ENCODE measurements at places on chromosomes 12 and 14.

- DNase-seq = no peak
- H3K4me3 ChIP-seq = no peak overlapping the region
- H3K27me3 ChIP-seq = no peaks in the 10 kb centered on the region
These were observed 254.3 kb downstream of the MSRB3 start for GRCh38 chr12:65532764-65533163.

DNA sequence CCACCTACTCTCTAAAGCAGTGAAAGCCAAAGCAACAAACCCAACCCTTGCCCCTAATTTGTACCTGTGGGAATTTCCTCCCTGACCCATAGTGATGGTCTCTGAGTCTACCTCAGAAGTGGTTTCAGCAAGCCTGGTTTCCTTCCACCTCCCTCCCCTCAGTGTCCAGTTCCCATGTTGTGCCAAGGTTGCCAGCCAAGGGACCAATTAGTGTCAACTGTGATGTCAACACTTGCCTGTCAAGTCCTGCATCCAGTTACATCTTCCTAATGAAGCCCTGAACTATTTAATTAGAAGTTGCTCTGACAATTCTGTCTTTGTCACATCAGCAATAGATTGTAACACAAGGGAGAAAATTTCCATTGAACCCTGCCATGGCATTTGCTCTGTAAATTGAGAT, 194.4 kb upstream of the CCDC196 start:
- no peaks in the 10 kb centered on the region for H3K36me3 ChIP-seq
- H3K4me1 ChIP-seq = no peaks in the 10 kb centered on the region
- DNase-seq = no peak
- H3K27me3 ChIP-seq = no peaks in the 10 kb centered on the region

GRCh38 chr12:113134071-113134470, 1.5 kb downstream of the RASAL1 start:
- DNase-seq = no peak
- peaks cover 11% of the 10 kb centered on the region for H3K4me1 ChIP-seq
- H3K27me3 ChIP-seq = peaks cover 25% of the 10 kb centered on the region
- no peak overlapping the region for H3K4me3 ChIP-seq

DNA sequence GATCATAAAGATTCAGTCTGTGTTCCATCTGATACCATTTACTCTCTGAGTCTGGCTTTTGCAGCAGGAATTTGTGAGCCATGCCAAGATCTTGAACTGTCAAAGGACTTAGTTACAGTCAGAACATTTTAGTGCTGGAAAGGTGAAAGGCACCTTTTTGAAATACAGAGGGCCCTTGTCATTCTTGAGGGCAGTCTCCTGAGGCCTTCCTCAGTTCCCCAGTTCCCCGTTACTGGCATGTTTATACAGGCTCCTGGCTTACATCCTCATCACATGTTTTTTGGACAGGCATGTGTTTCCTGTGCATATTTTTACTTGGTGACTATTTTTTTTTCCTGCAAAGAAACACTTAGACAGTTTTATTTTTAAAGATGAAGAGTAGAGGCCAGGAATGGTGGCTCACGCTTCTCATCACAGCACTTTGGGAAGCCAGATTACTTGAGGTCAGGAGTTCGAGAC, 21.0 kb downstream of the CFAP54 start:
- DNase-seq = no peak
- H3K4me1 ChIP-seq = no peaks in the 10 kb centered on the region
- H3K36me3 ChIP-seq = no peaks in the 10 kb centered on the region
- H3K27ac ChIP-seq = no peak overlapping the region
- H3K27me3 ChIP-seq = no peaks in the 10 kb centered on the region

- no peaks in the 10 kb centered on the region for H3K4me1 ChIP-seq
- H3K27ac ChIP-seq = no peak overlapping the region
- H3K4me3 ChIP-seq = no peak overlapping the region
- DNase-seq = no peak
- no peaks in the 10 kb centered on the region for H3K27me3 ChIP-seq
- peaks cover 88% of the 10 kb centered on the region for H3K36me3 ChIP-seq
These were observed 51.1 kb downstream of the TRAFD1 start for GRCh38 chr12:112176321-112177010.

DNA sequence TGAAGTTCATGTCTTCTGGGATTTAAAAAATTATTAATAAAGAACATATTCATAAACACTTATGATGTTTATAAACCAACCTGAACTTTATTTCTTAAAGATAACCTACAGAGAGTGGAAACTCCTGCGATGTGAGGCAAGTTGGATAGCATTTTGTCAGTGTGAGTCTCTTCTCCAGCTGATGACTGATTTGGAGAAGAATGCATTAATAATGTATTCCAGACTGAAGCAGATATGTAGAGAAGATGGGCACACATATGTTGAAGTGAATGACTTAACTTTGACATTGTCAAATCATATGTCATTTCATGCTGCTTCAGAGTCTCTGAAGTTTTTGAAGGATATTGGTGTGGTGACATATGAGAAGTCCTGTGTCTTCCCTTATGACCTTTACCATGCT, 7.3 kb downstream of the HELB start:
- peaks cover 17% of the 10 kb centered on the region for H3K36me3 ChIP-seq
- no peak overlapping the region for H3K4me3 ChIP-seq
- DNase-seq = no peak
- no peak overlapping the region for H3K27ac ChIP-seq
- no peaks in the 10 kb centered on the region for H3K27me3 ChIP-seq

DNA sequence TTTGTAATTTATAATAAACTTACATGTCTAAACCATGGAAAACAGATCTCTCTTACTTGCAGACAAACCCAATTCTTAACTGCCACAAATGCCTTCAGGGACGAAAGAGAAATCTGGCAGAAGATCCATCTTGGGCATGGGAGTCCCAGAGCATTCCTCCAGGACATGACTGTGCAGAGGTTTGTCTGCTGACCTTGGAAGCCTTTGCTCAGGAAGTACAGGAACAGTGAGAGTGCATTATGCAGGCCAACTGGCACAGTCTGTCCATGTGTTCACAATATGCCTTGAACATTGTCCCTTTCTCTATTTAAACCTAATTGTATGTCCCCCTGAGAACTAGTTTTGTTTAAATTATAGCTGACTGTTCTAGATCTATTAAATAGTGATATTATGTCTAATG, 467.1 kb downstream of the ATP23 start:
- H3K36me3 ChIP-seq = no peaks in the 10 kb centered on the region
- no peak for DNase-seq
- H3K27ac ChIP-seq = no peak overlapping the region
- no peak overlapping the region for H3K4me3 ChIP-seq

- H3K36me3 ChIP-seq = peaks cover 34% of the 10 kb centered on the region
- DNase-seq = no peak
- no peaks in the 10 kb centered on the region for H3K27me3 ChIP-seq
- H3K4me3 ChIP-seq = no peak overlapping the region
- H3K27ac ChIP-seq = no peak overlapping the region
These were observed 32.0 kb upstream of the PRPF39 start for GRCh38 chr14:45051896-45052295.

GRCh38 chr14:65486863-65487262, 74.3 kb downstream of the FUT8 start:
- no peaks in the 10 kb centered on the region for H3K36me3 ChIP-seq
- no peak overlapping the region for H3K27ac ChIP-seq

GRCh38 chr12:109776624-109777023, 56.6 kb downstream of the TRPV4 start:
- no peak overlapping the region for H3K27ac ChIP-seq
- DNase-seq = no peak
- H3K36me3 ChIP-seq = no peaks in the 10 kb centered on the region
- no peaks in the 10 kb centered on the region for H3K27me3 ChIP-seq
- no peaks in the 10 kb centered on the region for H3K4me1 ChIP-seq

GRCh38 chr12:132528564-132529106, 38.7 kb downstream of the FBRSL1 start:
- DNase-seq = no peak
- H3K27me3 ChIP-seq = no peaks in the 10 kb centered on the region
- no peaks in the 10 kb centered on the region for H3K4me1 ChIP-seq
- peaks cover 12% of the 10 kb centered on the region for H3K36me3 ChIP-seq
- no peak overlapping the region for H3K4me3 ChIP-seq
- H3K27ac ChIP-seq = no peak overlapping the region

DNA sequence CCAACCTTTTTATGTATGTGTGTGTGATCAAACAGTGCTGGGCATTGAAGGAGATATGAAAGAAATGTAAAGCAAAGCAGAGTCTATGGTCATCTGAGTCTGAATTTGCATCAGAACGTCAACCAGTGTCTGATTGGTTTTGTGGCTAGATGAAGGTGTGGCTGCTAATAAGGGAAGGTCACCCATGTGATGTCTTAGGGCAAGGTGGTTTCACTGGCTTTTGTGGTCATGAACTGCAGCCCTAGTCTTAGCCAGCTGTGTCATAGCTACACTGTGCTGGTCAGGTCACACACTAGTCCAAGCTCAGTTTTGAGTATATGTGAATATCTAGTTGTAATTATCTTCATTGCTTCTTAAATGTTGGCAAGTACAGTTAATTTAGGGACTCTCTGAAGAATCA, 105.8 kb downstream of the TGFB3 start:
- no peak for DNase-seq
- H3K36me3 ChIP-seq = no peaks in the 10 kb centered on the region
- H3K27me3 ChIP-seq = no peaks in the 10 kb centered on the region
- no peaks in the 10 kb centered on the region for H3K4me1 ChIP-seq
- no peak overlapping the region for H3K4me3 ChIP-seq

DNA sequence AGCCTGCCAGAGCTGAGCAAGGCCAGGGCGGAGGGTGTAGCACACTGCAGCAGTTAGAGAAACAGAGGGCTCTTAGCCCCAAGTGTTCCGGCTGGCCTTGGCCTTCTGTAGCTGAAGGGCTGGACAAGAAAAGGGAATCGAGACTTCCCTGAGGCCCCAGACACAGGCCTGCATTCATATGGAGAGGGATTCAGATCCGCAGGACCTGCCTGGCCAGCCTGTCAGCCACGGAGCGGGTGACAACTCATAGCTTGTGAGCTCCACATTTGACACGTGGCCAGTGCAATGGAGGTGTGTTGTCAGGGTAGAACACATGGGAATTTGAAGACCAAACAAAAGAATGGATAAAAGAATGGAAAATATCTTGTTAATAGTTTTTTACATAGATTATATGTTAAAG, 182.2 kb upstream of the GSC start:
- H3K4me3 ChIP-seq = no peak overlapping the region
- H3K27ac ChIP-seq = no peak overlapping the region
- H3K4me1 ChIP-seq = no peaks in the 10 kb centered on the region
- H3K36me3 ChIP-seq = no peaks in the 10 kb centered on the region
- no peaks in the 10 kb centered on the region for H3K27me3 ChIP-seq

DNA sequence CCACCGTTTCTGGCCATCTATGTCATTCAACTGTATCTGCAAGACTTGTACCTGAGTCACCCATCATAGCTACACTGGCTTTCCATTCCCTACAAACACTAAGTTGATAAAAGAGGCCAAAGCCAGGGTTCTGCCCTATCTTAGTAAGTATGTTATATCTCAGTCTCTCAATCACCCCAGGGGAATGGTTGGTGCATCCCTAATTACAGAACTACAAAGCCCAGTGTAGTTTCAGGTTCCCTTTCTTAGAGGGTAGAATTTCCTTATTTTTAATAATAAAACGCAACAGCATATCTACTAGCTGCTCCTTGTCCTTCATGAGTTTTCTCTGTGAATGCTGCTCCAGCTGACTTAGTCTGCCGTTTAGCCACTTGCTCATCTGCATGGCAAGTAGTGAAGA, 57.6 kb downstream of the ST8SIA1 start:
- H3K27ac ChIP-seq = no peak overlapping the region
- H3K4me1 ChIP-seq = no peaks in the 10 kb centered on the region
- peak; percentile 14 for DNase-seq
- H3K36me3 ChIP-seq = no peaks in the 10 kb centered on the region
- H3K27me3 ChIP-seq = peaks cover 7% of the 10 kb centered on the region

- no peaks in the 10 kb centered on the region for H3K36me3 ChIP-seq
- peaks cover 76% of the 10 kb centered on the region for H3K27me3 ChIP-seq
- H3K4me3 ChIP-seq = no peak overlapping the region
- no peak for DNase-seq
- H3K4me1 ChIP-seq = peaks cover 11% of the 10 kb centered on the region
These were observed 46.7 kb downstream of the PTGER2 start for GRCh38 chr14:52360831-52361230.

GRCh38 chr14:32710231-32710671, 228.4 kb upstream of the NPAS3 start:
- H3K4me3 ChIP-seq = no peak overlapping the region
- H3K27me3 ChIP-seq = peaks cover 2% of the 10 kb centered on the region
- no peak for DNase-seq
- H3K36me3 ChIP-seq = no peaks in the 10 kb centered on the region

DNA sequence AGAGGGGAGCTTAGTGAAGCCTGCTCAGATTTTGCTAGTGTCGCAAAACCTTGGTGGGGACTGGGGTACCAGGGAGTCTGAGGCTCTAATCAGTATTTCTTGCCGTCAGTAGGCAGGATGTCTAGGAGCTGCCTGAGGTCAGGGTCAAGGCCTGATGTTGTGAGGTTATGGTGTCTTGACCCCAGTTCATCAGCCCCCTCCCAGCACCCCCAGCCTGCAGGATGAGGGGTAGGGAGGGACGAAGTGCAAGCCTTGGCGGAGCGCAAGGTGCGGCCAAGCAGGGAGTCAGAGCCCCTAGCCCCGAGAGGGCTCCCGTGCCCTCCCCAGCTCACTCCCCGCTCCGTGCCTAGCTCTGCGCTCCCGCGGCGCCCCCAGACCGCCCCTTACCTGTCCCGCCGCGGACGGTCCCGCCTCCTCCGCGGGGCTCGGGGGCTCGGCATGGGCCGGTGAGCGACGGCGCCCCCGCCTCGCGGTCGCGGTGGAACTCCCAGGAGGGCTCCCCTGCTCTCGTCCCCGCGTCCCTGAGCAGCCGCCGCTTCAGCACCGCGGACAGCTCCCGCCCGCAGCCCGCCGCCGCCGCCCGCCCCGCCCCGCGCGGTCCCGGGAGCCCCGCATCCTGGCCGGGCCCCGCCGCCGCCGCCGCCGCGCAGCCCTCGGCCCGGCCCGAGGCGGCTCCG, 347 bp downstream of the SYNDIG1L start:
- no peaks in the 10 kb centered on the region for H3K4me1 ChIP-seq
- H3K4me3 ChIP-seq = no peak overlapping the region
- no peak for DNase-seq
- no peaks in the 10 kb centered on the region for H3K36me3 ChIP-seq
- H3K27me3 ChIP-seq = peaks cover 27% of the 10 kb centered on the region

Data from CD14-positive monocyte (primary cell).